GM23248 (cell line): ENCODE measurements at places on chromosomes 6 and 20. TPM values are rescaled to one million over a fixed set of nuclear protein-coding genes. Genes with fewer than 3 reads are reported as not detected.
A peak's percentile ranks its signal among the peaks of the same experiment; 100 is the strongest.

DNA sequence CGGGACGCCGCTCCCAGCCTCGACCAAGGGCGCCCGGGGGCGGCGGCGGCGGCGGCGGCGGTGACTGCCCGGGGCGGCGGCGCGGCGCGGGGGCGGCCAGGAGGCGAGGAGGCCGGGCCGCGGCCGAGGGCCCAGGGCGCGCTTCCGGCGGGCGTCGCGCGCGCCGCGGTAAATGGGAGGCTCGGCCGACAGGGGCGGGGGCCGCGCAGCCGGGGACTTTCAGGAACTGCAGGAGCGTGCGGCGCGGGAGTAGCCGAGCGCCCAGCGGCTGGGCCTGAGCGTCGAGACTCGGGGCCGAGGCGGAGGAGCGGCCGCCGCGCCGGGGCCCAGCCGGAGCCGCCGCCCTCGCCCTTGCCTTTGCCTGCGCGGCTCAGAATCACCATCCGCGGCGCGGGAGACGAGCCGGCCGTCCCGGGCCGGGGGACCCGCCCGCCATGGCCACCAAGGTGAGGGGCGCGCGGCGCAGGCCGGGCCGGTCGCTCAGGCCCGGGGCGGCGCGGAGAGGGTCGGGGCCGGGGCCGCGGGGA is at the start of gene SNX9:
TSS of gene SNX9 (plus strand) at position 246 of the 527 bp plus-strand sequence. CDS start at position 435, 189 bp downstream.
- H3K27me3 ChIP-seq, result no peaks in the 10 kb centered on the region
- peak; percentile 93 for DNase-seq
- peak within 1 kb of the TSS; percentile 94 for H3K4me3 ChIP-seq
- H3K4me1 ChIP-seq, result peaks cover 19% of the 10 kb centered on the region

DNA sequence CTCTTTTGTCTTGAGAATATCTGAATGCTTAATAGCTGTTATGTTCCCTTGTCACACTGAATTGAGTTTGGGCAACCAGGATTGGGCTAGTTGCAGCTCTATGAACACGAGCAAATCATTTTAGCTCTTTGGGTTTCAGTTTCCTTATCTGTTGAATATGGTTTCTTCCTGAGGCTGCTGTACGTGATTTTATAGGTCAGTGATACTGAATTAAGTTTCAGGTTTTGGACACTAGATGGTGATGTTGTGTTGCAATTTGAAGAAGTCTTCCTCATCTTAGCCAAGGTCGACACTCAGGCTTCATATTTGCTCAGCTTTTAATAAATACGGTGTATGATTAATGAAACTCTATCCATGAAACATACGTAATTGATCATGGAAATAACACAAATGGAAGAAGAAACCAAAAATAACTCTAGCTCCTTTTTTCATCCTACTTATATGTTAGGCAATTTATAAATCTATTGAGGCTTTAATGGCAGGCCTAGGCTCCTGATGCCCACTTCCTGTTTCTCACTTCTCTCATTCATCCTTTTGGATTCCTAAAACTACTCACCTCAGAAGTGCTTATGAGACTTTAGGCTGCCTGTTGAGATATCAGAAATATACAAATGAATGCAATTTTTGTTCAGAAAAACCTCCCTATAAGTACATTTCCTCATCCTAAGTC is 354.1 kb upstream of the MAP3K7 start:
- H3K36me3 ChIP-seq, result no peaks in the 10 kb centered on the region
- no peaks in the 10 kb centered on the region for H3K27me3 ChIP-seq
- no peak overlapping the region for H3K27ac ChIP-seq
- H3K4me1 ChIP-seq, result no peaks in the 10 kb centered on the region

Gene MCCD1
- polyA plus RNA-seq, result not detected in 2 replicates

- no peaks in the 10 kb centered on the region for H3K36me3 ChIP-seq
- no peak for DNase-seq
- H3K27me3 ChIP-seq, result no peaks in the 10 kb centered on the region
- peaks cover 24% of the 10 kb centered on the region for H3K4me1 ChIP-seq
- H3K4me3 ChIP-seq, result no peak overlapping the region
- no peak overlapping the region for H3K27ac ChIP-seq
These were observed 273.3 kb downstream of the FARS2 start for GRCh38 chr6:5534643-5535042.

GRCh38 chr6:118933855-118934460 is 1.0 kb downstream of the MCM9 start:
- H3K4me3 ChIP-seq, result peak overlapping the region; percentile 89
- H3K27ac ChIP-seq, result no peak overlapping the region; the same call in 1 of the 2 replicates
- H3K27me3 ChIP-seq, result no peaks in the 10 kb centered on the region
- no peaks in the 10 kb centered on the region for H3K36me3 ChIP-seq
- DNase-seq, result no peak

DNA sequence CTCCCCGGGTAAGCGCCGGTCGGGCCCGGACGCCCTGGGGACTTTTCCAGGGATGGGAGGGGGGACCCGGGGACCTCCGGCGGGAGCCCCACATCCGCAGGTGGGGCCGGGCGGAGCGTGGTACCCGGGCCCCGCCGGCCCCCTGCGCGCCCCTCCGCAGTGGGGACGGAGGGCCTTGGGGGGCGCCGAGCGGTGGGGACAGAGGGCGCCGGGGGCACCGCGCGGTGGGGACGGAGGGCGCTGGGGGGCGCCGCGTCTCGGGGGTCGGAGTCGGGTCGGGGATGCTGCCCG is 270 bp downstream of the PLEKHG1 start:
- no peaks in the 10 kb centered on the region for H3K36me3 ChIP-seq
- no peak for DNase-seq
- peak overlapping the region; percentile 74 for H3K4me3 ChIP-seq
- H3K4me1 ChIP-seq, result no peaks in the 10 kb centered on the region

Gene BEND3
- polyA plus RNA-seq, result 1.0 and 1.4 TPM in 2 replicates

Gene MAS1L
- polyA plus RNA-seq, result not detected in 2 replicates

- H3K36me3 ChIP-seq, result no peaks in the 10 kb centered on the region
- H3K27ac ChIP-seq, result peak overlapping the region; percentile 73
- 0 out of 2 replicates have a peak overlapping the region, but pooled peaks have one; percentile 7 for H3K4me3 ChIP-seq
- peaks cover 47% of the 10 kb centered on the region for H3K4me1 ChIP-seq
- H3K27me3 ChIP-seq, result no peaks in the 10 kb centered on the region
These were observed 16.9 kb upstream of the SRSF3 start for GRCh38 chr6:36577301-36577700.

DNA sequence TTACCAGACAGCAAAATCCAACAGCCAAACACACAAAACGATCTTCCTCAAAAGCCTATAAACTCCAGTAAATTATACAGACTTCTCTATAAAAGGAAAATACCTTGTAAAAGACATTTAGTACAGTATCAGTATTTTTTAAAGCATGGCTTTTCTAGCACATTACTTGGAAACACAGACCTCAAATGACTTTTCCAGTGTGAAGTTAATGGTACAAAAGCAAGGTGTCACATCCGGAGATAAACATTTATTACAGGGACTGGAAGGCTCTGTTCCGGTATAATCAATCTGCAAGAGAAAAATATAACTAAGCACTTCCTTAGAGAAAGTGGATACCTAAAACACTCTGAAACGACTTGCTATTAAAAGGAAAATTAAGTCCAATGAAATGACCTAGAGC is 17.1 kb downstream of the TMEM30A start:
- no peak overlapping the region for H3K27ac ChIP-seq
- H3K4me1 ChIP-seq, result peaks cover 21% of the 10 kb centered on the region
- peaks cover 16% of the 10 kb centered on the region for H3K36me3 ChIP-seq
- H3K27me3 ChIP-seq, result no peaks in the 10 kb centered on the region

DNA sequence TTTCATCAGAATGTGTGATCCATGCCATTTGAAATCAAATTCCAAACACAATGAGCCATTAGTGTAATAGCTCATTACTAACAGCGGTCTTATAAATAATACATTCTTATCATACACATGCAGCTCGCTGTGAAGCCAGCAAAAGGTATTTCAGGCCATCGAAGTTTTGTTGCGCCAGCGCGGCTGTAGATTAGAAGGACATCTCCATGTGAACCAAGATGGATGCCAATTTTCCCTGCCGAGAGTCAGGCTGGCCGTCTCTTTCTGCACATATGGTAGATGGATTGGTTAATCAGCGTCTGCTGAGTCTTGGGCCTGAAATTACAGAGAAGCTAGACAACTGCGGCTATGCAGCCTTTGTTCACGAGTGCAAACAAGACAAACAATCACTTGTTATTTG is 44.1 kb downstream of the CFAP61 start:
- H3K4me1 ChIP-seq, result no peaks in the 10 kb centered on the region
- H3K27me3 ChIP-seq, result no peaks in the 10 kb centered on the region
- peak; percentile 29 for DNase-seq
- no peak overlapping the region for H3K27ac ChIP-seq

Gene PREP
- 37.9 and 41.8 TPM in 2 replicates for polyA plus RNA-seq

Gene TRIM10
- not detected in 2 replicates for polyA plus RNA-seq

- H3K36me3 ChIP-seq, result peaks cover 15% of the 10 kb centered on the region; the same call in 1 of the 2 replicates
- peak overlapping the region; percentile 84 for H3K27ac ChIP-seq
- peaks cover 35% of the 10 kb centered on the region for H3K4me1 ChIP-seq
- H3K4me3 ChIP-seq, result peak overlapping the region; percentile 93
These were observed 917 bp downstream of the C6orf120 start for GRCh38 chr6:169702840-169703246.

Gene BTN1A1
- polyA plus RNA-seq, result not detected in 2 replicates

- H3K27me3 ChIP-seq, result no peaks in the 10 kb centered on the region
- peaks cover 24% of the 10 kb centered on the region for H3K4me1 ChIP-seq
These were observed 34.7 kb downstream of the TFEB start for GRCh38 chr6:41700463-41701347.

GRCh38 chr20:1844325-1845162 is 50.7 kb upstream of the SIRPA start:
- no peaks in the 10 kb centered on the region for H3K27me3 ChIP-seq
- no peak overlapping the region for H3K27ac ChIP-seq

- H3K36me3 ChIP-seq, result no peaks in the 10 kb centered on the region
- H3K4me1 ChIP-seq, result no peaks in the 10 kb centered on the region
- H3K27me3 ChIP-seq, result peaks cover 25% of the 10 kb centered on the region
- no peak for DNase-seq
These were observed 33.6 kb downstream of the COL20A1 start for GRCh38 chr20:63326314-63327230.

GRCh38 chr6:127266892-127267645 is 405 bp downstream of the RNF146 start:
- peak overlapping the region; percentile 94 for H3K27ac ChIP-seq
- H3K4me3 ChIP-seq, result peak overlapping the region; percentile 90
- H3K27me3 ChIP-seq, result no peaks in the 10 kb centered on the region
- H3K36me3 ChIP-seq, result no peaks in the 10 kb centered on the region

Gene MTHFD1L
- 96.8 and 99.6 TPM in 2 replicates for polyA plus RNA-seq

DNA sequence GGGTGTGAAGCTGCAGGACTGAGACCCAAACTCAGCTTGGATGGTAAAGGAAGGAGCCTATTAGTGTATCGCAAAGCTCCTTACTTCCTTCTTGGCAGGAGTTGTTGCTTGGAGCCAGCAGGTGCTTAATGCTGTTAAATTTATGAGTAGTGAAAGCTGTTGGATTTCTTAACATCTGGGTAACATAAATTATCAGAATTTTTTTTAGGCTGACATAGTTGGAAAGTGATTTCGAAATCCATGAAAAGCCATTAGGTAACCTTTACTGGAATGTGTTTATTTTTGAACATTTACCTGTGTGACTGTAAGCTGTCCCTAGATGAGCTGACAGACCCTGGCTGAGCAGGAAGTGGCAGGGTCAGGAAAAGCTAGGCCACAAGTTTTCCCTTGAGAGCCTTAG is 470.4 kb upstream of the SLC35B3 start:
- no peak overlapping the region for H3K27ac ChIP-seq
- H3K36me3 ChIP-seq, result no peaks in the 10 kb centered on the region
- no peak for DNase-seq
- no peaks in the 10 kb centered on the region for H3K4me1 ChIP-seq
- no peak overlapping the region for H3K4me3 ChIP-seq

DNA sequence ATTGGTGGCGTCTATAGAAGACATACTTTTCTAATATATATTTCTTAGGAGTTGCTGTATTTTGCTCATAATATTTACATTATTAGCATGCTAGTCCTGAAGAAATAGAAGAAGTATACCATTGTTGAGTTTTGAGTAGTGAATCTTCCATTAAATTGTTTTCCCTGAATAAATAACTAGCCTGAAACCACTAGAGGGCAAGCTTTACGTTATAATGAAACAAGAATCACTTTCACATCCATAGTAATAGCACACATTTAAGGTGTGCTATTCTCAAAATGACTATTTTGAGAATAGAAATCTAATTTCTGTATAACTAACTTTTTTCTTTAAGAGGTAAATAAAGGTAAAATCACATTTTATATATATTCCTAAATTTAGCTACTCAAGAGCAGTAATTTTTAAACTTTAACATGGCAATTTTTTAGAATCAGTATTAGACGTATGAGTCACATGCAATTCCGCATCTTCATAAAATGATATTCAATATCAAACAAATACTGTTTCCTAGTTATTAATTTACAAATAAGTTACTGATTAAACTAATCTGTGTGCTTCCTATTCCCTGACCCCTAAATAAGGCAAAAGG is 213.2 kb upstream of the MANEA start:
- no peaks in the 10 kb centered on the region for H3K27me3 ChIP-seq
- H3K4me1 ChIP-seq, result no peaks in the 10 kb centered on the region

DNA sequence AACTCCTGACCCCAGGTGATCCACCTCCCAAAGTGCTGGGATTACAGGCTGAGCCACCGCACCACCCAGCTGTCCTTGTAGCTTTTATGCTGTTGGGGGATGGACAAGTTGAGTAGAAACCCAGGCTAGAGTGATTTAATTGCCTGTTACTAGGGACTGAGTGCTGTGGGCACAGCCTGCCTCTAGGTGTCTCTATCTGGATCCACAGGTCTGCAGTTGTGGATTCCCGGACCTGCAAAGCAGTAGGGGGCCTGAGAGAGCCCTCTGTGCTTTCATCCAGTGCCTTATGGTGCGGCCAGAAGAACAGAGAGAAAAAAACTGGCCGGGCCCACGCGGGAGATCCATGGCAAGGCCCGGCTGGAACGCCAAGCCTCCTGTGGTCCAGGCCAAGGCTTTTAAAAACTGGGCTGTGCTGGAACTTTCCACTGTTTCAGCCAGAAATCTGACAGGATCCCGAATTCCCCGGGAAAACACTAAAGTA is 5.2 kb downstream of the SIRPA start:
- H3K4me3 ChIP-seq, result no peak overlapping the region
- H3K27me3 ChIP-seq, result no peaks in the 10 kb centered on the region
- DNase-seq, result peak; percentile 85
- H3K4me1 ChIP-seq, result peaks cover 36% of the 10 kb centered on the region

Gene DDO
- polyA plus RNA-seq, result not detected in 2 replicates

- no peak overlapping the region for H3K27ac ChIP-seq
- no peaks in the 10 kb centered on the region for H3K36me3 ChIP-seq
- no peaks in the 10 kb centered on the region for H3K27me3 ChIP-seq
- no peak overlapping the region for H3K4me3 ChIP-seq
These were observed 62.6 kb downstream of the NRSN1 start for GRCh38 chr6:24188578-24189080.

DNA sequence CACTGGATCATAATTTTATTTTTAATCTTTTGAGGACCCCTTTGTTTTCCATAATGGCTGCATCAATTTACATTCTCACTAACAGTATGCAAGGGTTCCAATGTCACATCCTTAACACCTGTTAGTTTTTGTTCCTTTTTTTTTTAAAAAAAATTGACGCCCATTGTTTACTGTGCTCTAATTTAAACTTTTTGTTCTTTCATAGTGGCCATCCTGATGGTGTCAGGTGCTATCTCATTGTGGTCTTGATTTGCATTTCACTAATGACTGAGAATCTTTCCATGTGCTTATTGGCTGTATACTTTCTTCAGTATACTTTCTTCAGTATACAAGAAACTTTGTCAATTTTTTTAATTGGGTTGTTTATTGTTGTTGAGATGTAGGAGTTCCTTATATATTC is 347.0 kb downstream of the RNGTT start:
- no peak overlapping the region for H3K27ac ChIP-seq
- no peaks in the 10 kb centered on the region for H3K36me3 ChIP-seq
- H3K27me3 ChIP-seq, result no peaks in the 10 kb centered on the region
- H3K4me3 ChIP-seq, result no peak overlapping the region
- no peaks in the 10 kb centered on the region for H3K4me1 ChIP-seq
